NCI-H1930 (cell line): ENCODE measurements at places on chromosomes 5 and 9.

GRCh38 chr5:31583129-31583528 lies 51.0 kb downstream of the C5orf22 start:
- no peak for DNase-seq

DNA sequence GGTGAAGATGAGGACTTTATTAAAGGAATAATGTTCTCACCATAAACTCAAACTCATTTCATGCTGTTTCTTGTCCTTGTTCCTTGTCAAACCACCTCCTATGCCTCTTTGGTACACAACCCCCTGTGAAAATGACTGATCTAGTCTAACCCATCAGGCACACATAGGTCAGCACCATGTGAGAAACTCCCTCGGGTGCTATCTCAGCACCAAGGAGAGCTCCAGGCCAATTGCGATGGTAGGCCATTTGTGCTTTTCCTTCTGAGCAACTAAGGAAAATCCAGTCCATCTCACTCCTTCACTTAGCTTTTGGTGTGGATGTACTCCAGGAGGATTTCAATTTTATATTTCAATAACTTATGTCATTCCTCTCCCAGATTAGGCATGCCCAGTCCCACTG lies 199.8 kb downstream of the ZNF608 start:
- DNase-seq: no peak

DNA sequence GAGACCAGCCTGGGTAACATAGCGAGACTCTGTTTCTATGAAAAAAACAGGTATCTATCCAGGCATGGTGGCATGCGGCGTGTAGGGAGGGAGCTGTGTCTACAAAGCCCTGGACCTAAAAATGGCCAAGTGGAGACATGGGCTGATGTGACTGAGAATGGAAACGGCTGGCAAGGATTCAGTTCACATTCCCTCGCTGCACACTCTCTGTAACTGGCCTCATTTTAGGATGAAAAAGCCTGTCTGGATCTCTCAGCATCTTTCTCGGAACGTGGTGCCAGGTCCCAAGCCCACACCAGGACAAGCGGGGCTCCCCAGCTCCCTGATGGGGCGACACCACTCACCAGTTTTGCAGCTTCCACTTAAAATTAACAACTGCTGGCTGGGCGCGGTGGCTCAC lies 13.4 kb downstream of the EXD3 start:
- DNase-seq: no peak

DNA sequence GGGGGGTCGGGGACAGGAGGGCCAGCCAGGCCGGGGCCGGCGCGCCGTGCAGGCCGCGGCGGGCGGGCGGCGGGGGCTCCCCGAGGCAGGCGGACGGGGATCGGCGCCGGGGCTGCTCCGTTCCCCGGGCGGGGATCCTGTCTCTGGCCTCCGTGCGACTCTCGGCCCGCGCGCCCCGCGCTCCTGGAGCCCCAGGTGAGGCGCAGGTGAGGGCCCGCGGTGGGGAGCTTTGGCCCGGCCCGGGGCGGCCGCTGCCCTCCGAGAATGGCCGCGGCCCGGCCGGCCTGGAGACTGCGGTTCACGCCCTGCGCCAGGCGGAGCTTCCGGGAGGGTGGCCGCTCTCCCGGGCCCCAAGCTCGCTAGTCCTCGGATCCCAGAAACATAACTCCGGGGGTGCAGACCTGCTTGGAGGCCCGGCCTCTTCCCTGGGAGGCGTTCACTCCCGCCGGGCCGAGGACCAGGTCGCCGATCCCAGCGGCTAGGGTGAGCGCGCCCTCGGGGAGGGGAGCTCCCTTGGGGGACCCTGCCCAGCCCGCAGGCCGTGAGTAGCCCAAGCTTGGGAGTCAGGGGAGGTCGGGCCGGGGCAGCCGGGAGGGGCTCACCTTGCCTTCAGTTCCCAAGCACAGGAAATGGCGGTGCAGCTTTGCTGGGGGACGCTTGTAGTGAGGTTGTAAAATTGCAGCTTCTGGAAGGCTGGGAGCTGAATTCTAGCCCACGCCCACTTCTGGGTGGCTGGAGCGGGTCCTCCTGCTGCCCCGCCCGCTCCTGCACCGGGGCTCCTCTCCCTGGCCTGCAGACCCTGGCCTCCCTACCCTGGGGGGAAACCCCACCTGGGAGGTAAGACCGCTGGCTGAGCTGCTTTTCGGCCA lies 723 bp downstream of the PPP1R26 start:
- DNase-seq: no peak

- no peak for DNase-seq
Measured at GRCh38 chr5:68067291-68067690, 148.3 kb upstream of the PIK3R1 start.

- no peak for DNase-seq
Measured at GRCh38 chr5:113249206-113249605, 185.6 kb downstream of the TSSK1B start.

- DNase-seq: no peak
Measured at GRCh38 chr9:11992866-11993265, 700.3 kb upstream of the TYRP1 start.

GRCh38 chr5:77133061-77133758 lies 46.1 kb upstream of the ZBED3 start:
- DNase-seq: no peak

DNA sequence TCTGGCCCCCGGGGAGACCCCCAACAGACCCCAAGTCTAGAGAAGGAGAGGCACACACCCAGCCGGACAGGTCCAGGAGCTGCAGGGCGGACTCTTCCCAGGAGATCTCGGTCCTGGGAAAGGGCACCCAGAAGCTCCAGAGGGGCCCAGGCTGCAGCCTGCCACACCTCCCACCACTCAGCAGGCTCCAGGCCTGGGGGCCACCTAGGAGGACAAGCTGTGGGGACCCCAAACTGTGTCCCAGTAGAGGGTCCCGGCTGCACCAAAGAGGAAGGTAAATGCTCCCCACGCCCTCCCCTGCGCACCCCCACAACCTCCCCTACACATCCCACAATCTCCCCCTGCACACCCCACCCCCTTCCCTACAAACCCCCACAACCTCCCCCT lies 48.5 kb downstream of the PLEKHG4B start:
- DNase-seq: no peak

DNA sequence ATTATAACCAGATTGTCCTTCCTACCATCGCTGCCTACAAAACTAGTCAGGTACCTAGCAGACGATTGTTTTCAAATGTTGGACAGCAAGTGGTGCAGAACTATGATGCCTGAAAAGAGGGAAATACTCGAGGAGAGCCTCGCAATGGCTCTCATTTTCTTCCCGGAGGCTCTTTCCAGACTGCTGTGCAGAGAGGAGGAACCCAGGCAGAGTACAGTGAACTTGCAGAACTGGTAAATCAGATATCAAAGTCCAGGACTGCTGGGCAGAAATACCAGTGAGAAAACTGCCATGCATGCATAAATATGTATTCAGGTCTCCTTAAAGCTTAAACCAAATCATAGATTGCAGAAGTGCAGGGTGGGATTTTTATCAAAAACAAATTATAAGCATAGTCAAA lies 26.4 kb upstream of the UGT3A1 start:
- no peak for DNase-seq

DNA sequence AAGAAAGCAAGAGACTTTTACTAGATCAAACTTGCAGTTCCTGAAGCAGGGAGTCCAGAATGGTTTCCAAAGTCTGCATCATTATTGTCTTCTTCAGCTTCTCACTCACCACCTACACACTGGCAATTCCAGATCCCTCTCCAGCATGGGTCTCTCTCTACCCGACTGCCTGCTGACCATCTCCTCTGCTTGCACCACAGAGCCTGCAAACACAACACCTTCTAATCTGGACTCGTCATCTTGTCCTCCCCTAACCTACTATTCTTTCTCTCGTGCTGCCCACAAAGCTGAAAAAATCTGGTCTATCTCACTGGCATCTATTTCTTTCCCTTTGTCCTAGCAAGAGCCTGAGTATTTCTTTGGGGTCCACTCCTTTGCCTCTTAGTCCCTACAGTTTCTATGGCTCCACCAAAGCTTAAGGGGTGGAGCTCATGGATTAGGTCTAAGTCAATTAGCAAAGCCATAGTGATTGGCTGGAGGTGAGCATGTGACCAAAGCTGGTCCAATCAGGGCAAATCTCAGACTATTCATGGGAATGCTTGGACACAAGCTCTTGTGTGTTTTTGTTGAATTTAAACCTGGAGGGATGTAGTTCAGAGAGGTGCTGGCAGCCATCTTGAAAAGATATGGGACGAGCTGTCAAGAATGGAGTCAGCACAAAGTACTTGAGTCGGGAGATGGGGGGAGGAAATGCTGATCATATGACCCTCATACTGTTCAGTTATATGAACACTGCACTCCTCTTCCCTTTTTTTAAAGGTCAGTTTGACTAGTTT lies 63.5 kb downstream of the GALNT12 start:
- no peak for DNase-seq

DNA sequence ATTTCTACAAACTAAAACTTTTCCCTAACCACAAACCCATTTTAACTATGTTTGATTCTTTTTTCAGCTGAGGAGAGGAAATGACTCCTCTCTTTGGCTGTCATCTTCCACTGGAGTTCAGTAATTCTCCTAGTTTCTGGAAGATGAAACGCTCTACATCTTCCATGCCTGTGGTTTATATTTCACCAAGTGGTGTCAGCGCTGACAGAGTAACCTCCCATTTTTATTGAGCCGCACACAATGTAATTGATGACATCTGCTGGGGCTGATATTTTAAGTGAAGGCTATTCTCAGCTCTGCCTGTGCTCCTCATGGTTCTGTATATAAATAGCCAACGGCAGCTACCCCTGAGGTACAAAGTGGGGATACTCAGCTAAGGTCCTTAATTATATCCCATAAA lies 234.6 kb downstream of the SPOCK1 start:
- DNase-seq: no peak

DNA sequence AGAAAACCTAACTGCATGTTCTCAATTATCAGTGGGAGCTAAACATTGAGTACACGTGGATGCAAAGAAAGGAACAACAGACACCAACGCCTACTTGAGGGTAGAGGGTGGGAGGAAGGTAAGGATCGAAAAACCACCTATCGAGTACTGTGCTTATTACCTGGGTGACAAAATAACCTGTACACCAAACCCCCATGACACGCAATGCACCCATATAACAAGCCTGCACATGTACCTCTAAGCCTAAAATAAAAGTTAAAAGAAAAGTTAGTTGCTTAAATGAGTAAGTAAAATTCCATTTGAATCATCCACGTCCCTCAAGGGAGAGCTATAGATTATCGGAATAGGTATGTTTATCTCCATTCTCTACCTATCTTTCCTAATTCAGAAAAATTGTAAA lies 210.2 kb upstream of the ADCY2 start:
- no peak for DNase-seq

DNA sequence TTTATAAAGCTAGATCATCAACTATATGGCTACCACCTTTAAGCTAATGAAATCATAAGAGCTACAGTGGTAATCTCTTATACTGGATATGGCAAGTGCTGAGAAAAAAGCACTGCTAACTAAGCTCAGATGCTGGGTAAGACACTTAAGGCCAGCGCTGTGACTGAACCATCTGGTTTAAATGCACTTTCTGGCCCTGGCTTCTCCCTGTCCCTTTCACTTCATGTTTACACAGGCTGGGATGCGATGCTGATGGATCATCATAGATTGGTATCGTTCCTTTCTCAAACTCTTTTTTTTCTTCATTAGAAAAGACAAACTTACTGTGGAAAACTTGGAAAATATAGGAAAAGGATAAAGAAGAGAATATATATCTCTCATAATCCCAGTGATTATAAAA lies 52.3 kb downstream of the KIF24 start:
- DNase-seq: no peak

DNA sequence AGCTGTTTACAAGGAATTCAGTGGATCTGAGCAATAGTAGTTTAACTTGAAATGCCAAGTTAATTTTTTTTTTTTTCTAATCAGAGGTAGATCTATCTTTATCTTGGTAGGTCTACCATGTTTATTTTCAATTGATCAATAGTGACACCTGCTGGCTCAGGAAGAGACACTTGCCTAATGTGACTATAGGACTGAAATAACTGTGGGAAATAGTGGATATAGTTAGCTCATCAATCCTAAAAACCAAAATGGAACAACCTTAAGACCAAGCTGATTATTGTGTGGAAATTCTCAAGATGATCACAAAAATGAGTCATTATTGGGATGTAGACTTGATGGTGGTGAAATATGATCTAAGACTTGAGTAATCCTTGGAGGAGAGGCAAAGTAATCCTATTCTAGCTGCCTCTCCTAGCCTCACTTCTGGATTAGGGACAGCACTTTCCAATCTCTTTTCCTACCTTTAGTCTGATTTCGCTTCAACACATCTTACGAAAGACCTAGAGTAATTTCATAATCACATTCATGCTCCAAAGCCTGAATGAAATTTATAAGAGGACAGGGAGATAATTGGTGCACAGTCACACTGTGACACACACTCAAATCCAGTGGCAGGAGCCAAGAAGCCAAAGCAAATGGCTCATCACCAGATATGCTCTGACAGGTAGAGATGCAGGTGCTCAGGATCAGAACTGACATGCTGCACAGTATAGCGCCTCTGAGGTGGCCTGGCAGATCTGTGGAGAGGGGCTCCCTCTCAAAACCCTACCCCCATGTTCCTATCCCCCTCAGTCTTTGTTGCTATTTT lies 156.3 kb downstream of the HMHB1 start:
- DNase-seq: peak; percentile 7

- DNase-seq: no peak
Measured at GRCh38 chr5:173396311-173396993, 68.2 kb upstream of the STC2 start.

- DNase-seq: no peak
Measured at GRCh38 chr5:83404182-83404716, 67.3 kb upstream of the VCAN start.

DNA sequence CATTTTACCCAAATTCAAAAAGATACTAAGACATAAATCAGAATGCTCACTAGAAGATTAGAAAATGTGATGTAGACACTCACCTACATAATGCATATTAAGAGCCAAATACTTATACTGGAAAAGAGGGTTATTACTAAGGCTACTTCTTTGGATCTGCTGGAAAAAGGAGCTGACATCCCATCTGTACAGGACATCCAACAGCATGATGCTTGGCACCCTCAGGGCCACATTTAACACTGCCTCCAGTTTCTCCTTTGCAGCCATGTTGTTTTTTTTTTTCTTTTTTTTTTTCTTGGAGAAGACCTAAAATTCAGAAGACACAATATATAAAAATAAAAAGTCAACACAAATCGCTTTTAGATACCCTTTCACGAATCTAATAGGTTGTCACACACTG lies 6.0 kb downstream of the RNF145 start:
- no peak for DNase-seq

DNA sequence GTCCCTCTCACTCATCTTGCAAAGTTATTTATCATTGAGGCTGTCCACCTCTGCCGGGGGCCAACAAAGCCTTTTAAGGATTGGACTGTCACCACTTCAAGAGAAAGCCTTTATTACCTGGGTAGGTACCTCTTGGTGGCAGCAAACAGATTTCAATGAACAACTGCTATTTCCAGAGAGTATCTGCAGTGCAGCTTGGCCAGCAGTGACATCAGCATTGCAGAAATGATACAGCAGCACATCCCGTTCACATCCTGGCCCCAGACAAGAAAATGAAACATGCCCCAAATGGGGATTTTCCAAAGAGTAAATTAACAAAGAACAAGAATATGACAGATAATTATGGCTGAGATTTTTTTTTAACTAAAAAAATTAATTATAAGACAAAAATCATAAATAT lies 2.3 kb upstream of the SPATA6L start:
- no peak for DNase-seq

GRCh38 chr9:88722753-88723152 lies 187.8 kb downstream of the NXNL2 start:
- no peak for DNase-seq

- no peak for DNase-seq
Measured at GRCh38 chr9:123107639-123108285, 74.3 kb downstream of the GPR21 start.
